ENCODE measurements at places on chromosomes 11 and 22.

DNA sequence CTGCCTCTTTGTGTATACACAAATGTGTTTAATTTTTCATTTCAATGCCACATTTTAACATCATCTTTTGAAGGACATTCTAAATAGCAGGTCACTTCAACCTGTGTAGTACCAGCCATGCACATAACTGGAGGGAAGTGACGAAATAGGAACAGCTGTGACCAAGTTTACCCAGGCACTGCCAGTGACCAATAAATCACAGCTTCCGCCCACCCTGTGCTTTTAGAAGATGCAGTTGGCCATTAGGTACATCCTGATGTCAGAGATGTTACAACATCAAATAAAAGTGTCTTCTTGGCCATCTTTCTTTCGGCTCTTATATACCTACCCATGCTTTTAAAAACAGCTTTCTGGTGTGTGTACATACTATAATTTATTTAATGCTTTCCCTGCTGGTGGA, 7.8 kb downstream of the LDLRAD3 start:
- no peak for DNase-seq

DNA sequence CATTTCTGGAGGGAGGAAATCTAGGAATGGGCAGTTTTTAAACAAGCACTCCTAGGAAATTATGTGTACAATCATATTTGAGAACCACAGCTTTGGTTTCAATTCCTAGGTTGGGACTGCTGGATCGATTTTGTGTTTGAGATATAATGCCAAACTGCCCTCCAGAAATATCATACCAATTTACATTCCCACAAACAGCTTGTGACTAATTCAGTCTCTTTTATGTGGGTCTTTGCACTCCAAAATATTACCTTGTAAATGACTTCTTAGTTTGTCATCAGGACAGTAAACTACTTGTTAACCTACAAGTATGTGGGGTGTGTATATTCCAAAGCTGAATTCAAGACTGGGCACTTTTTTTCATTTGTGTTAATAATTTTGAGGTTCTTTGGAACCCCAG, 9.8 kb upstream of the BARX2 start:
- DNase-seq, result no peak

GRCh38 chr11:133815636-133816035, 29.7 kb downstream of the SPATA19 start:
- no peak for DNase-seq

- no peak for DNase-seq
Observed at GRCh38 chr11:102157219-102157618, 47.0 kb downstream of the YAP1 start.

DNA sequence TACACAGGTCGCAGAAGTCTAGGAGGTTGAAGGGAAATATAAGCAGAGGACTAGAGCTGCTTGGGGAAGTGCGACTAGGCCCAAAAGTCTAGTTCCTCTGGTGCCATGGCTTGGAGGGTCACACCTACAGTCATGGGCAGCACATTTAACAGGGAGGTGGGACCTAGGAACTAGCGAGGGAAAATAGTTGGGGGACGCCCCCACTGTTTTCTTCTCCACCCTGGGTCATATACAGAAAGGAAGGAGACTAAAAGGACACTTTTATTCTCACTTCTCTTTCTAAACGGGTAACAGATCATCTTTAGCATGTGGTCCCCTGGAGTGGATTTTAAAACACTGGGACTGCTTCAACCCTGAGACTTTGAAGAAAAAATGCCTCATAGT, 16.6 kb downstream of the APIP start:
- DNase-seq, result no peak

GRCh38 chr11:117020869-117021564, 77.2 kb downstream of the SIK3 start:
- DNase-seq, result no peak

DNA sequence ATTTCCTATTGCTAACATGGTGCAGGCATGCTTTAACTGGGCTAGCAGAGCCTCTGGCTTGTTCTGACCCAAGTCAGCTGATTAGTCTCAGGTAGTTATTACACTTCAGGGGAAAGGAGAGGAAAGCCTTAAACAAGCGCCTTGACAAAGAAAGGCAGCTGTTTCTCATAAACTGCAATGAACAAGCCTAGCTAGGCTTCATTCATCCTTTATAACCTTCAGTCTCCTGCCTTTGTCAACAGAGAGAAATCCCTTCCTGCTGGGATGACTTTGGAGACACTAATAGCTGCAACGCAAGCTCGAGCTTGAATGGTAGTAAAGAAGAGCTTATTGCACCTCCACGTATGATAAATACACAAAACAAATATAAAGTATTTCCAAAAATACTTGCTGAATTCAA, 68.4 kb downstream of the CCDC34 start:
- no peak for DNase-seq

Measured in activated naive CD4-positive, alpha-beta T cell treated with anti-CD3 and anti-CD28 coated beads, Interleukin-2, amount 50 U/mL, for 72 hours (primary cell).